ENCODE measurements at places on chromosomes 7 and 10.

GRCh38 chr10:114057855-114058254, 14.2 kb downstream of the ADRB1 start:
- DNase-seq = no peak

- no peak for DNase-seq
Observed at GRCh38 chr7:25429731-25430130, 201.4 kb upstream of the NPVF start.

GRCh38 chr7:151696721-151697514, 177.2 kb upstream of the RHEB start:
- no peak for DNase-seq

- DNase-seq = no peak
Observed at GRCh38 chr7:151017370-151017952, 6.8 kb downstream of the ATG9B start.

GRCh38 chr7:37698276-37698675, 14.7 kb downstream of the GPR141 start:
- no peak for DNase-seq
